ENCODE measurements at places on chromosomes 4 and X. TPM values are rescaled to one million over a fixed set of nuclear protein-coding genes. Genes with fewer than 3 reads are reported as not detected.

TRPC5OS gene
- total RNA-seq = not detected

TEX13C gene
- total RNA-seq = not detected

CT45A5 gene
- total RNA-seq = not detected

VGLL1 gene
- total RNA-seq = 2.5 TPM

KDR gene
- 20.3 TPM for total RNA-seq

BGN gene
- 9.7 TPM for total RNA-seq

FREM3 gene
- not detected for total RNA-seq

SYAP1 gene
- 26.2 TPM for total RNA-seq

DNA sequence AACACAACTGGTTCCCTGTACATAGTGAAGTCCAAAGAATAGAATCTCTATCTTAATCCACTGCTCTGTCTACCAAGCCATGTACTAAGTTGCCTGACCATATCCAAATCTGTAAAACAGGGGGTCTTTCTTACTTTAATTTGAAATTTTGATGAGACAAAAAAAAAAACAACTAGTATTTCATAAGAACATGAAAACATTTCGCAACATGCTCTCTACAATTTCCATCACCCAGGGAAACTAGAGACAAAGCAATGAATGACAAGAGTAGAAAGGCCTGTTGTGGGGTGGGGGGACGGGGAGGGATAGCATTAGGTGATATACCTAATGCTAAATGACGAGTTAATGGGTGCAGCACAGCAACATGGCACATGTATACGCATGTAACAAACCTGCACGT is 279.9 kb downstream of the PPP3CA start:
- H3K4me3 ChIP-seq = no peak overlapping the region
- DNase-seq = no peak
- no peak overlapping the region for H3K27ac ChIP-seq
- H3K27me3 ChIP-seq = no peaks in the 10 kb centered on the region
- H3K36me3 ChIP-seq = no peaks in the 10 kb centered on the region

DNA sequence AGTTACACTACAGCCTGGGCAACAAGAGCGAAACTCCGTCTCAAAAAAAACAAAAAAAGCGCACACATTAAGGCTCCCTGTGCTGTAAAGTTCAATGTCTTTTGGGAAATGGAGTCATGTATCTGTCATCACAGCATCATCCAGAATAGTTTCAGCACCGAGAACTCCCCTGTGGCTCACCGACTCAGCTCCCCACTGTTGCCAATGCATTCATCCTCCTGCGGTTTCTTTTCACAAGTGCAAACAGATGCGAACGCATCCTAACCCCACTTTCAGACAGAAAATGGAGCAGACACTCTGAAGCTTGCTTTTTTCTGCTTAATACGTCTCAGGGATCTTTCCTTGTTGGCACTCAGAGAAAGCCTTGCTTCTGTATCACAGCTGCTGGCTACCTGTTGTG is 13.8 kb upstream of the SH3TC1 start:
- H3K36me3 ChIP-seq = no peaks in the 10 kb centered on the region
- H3K4me1 ChIP-seq = peaks cover 5% of the 10 kb centered on the region
- no peak for DNase-seq
- no peaks in the 10 kb centered on the region for H3K27me3 ChIP-seq
- no peak overlapping the region for H3K27ac ChIP-seq

DNA sequence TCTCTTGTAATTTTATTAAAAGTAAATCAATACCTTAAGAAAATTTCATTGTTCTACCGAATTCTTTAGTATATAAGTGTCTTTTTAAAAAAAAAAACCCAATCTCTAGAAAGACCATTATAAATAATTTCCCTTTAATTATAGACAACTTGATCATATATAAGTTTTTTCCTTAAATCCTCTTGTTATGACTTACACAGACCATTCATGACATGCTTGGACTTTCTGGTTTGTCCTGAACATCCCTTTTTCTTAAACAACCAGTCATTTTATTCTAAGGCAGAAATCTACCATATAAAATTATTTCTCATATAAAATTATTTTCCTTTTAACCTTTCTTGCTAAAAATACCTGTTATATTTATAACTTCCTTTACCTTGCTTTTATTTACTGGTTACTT is 15.4 kb upstream of the FHDC1 start:
- DNase-seq = no peak
- no peaks in the 10 kb centered on the region for H3K4me1 ChIP-seq
- no peak overlapping the region for H3K4me3 ChIP-seq
- no peaks in the 10 kb centered on the region for H3K27me3 ChIP-seq
- no peaks in the 10 kb centered on the region for H3K36me3 ChIP-seq

GRCh38 chrX:154791467-154791866 is 13.8 kb downstream of the MPP1 start:
- peaks cover 7% of the 10 kb centered on the region for H3K27me3 ChIP-seq
- no peaks in the 10 kb centered on the region for H3K4me1 ChIP-seq
- no peak overlapping the region for H3K4me3 ChIP-seq

GRCh38 chr4:56142088-56142487 is 193.3 kb downstream of the CEP135 start:
- H3K27me3 ChIP-seq = no peaks in the 10 kb centered on the region
- H3K36me3 ChIP-seq = no peaks in the 10 kb centered on the region
- H3K4me1 ChIP-seq = no peaks in the 10 kb centered on the region
- H3K27ac ChIP-seq = no peak overlapping the region
- no peak overlapping the region for H3K4me3 ChIP-seq

DNA sequence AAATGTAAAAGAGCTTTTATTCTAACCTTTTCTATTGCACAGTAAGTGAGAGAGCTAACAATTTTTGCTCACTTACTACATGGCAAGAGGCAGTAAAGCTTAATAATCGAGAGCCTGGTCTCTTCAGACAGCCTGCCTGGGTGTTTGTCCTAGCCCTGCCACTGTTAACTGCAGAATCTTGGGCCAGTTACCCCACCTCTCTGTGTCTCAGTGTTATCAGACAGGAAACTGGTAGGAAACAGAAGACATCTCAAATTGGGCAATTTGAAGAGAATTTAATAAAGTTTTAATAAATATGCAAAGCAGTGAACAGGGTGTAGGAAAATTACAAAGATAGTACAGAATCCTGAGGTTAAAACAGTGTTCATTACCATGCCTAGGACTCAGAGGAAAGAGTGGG is 13.4 kb downstream of the STAP1 start:
- H3K27me3 ChIP-seq = no peaks in the 10 kb centered on the region
- H3K27ac ChIP-seq = no peak overlapping the region
- no peak for DNase-seq
- H3K4me1 ChIP-seq = no peaks in the 10 kb centered on the region
- H3K36me3 ChIP-seq = no peaks in the 10 kb centered on the region
- no peak overlapping the region for H3K4me3 ChIP-seq

DNA sequence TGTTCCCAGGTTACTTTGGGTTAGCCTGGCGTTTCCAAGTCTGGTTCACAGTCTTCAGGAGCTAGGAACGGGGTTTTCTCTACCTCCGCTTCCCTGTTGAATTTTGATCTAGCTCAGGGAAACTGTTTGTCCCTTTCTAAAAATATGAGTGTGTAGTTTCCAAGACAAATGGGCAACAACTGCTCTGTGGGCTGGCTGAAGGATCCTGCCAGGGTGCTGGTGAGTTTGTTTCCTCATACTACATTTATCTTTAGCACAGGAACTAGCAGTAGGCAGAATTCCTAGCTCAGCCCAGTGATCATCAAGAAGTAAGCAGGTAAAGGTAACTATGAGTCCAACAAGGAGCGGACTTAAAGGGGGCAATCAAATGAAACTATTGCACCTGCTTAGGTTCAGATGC is 13.3 kb upstream of the FAM47E start:
- no peak overlapping the region for H3K4me3 ChIP-seq
- no peak for DNase-seq
- no peaks in the 10 kb centered on the region for H3K27me3 ChIP-seq
- no peaks in the 10 kb centered on the region for H3K4me1 ChIP-seq
- no peaks in the 10 kb centered on the region for H3K36me3 ChIP-seq

- H3K4me3 ChIP-seq = no peak overlapping the region
- H3K36me3 ChIP-seq = no peaks in the 10 kb centered on the region
- H3K27me3 ChIP-seq = no peaks in the 10 kb centered on the region
Measured at GRCh38 chrX:46554942-46555341, 9.7 kb upstream of the ZNF674 start.

DNA sequence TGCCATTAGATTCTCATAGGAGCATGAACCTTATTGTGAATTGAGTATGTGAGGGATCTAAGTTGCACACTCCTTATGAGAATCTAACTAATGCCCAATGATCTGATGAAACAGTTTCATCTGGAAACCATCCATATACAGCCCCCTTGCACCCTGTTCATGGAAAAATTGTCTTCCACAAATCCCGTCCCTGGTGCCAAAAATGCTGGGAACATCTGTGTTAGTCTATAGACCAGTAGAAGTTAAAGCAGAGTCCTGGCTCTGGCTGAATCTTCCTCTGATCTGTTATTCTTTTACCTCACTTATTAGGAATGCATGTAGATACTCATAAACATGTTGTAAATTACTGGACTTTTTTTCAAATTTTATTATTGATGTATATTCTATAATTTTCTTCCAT is 29.2 kb downstream of the SULT1B1 start:
- H3K36me3 ChIP-seq = no peaks in the 10 kb centered on the region
- no peak overlapping the region for H3K4me3 ChIP-seq
- H3K4me1 ChIP-seq = no peaks in the 10 kb centered on the region
- no peaks in the 10 kb centered on the region for H3K27me3 ChIP-seq
- H3K27ac ChIP-seq = no peak overlapping the region
- DNase-seq = no peak

- no peaks in the 10 kb centered on the region for H3K27me3 ChIP-seq
- no peak for DNase-seq
- no peak overlapping the region for H3K4me3 ChIP-seq
- H3K4me1 ChIP-seq = no peaks in the 10 kb centered on the region
- H3K27ac ChIP-seq = peak overlapping the region; percentile 23
Measured at GRCh38 chr4:38132843-38133662, 172.9 kb downstream of the PTTG2 start.

DNA sequence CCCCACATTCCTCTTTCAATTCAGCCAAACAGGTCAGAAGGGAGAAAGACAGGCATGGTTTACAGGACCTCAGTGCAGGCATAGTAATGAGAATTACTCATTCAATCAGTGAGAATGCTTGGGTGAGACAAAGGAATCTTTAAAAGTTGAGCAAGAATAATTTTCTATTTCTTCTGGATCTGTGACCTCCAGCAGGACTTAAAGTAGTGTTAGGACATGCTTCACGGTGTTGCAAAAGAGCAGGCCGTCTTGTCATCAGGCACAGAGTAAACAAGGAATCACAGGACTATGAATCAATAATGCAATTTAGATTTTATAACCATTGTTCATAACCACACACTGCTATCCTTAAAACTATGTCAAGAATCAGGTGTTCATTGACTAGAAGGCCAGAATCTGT is 130.6 kb upstream of the GLRA2 start:
- H3K27me3 ChIP-seq = no peaks in the 10 kb centered on the region
- no peak overlapping the region for H3K27ac ChIP-seq
- H3K4me3 ChIP-seq = no peak overlapping the region
- H3K4me1 ChIP-seq = no peaks in the 10 kb centered on the region
- H3K36me3 ChIP-seq = no peaks in the 10 kb centered on the region
- DNase-seq = no peak

DNA sequence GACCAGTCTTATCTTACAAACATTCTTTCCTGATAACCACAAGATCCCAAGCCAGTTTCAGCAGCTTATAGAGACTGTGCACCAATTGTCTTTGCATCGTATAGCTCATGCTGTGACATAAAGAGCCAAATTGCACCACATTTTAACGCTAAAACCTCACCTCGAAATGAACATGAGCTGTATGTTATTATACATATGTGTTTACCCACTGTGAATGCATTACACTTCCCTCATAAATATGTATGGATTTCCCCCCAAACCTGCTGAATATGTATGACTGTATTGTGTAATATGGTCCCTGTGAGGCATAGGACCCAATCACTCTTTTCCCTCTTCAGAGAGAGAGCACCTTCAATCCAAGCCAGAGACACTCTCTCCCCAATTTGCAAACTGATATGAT is 692.4 kb downstream of the NLGN4X start:
- no peaks in the 10 kb centered on the region for H3K36me3 ChIP-seq
- H3K4me3 ChIP-seq = no peak overlapping the region
- H3K27ac ChIP-seq = no peak overlapping the region
- no peak for DNase-seq
- no peaks in the 10 kb centered on the region for H3K27me3 ChIP-seq
- H3K4me1 ChIP-seq = no peaks in the 10 kb centered on the region

DNA sequence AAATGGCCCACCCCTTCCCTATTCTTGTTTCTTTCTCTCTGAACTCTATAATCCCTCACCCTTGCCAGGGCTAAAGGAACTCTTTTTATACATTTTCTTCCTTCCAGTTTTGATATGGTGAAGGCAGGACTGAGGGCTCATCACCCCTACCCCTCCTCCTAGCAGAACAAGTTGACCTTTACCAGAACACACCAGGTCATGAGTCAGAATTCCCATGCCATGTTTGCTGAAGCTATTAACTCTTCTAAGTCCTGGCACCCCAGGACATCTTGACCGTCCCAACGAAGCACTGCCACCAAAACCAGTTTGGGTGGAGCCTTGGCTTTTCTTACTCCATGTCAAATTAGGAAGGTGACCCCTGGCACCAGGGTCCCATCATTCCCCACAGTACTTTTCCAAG is 57.5 kb upstream of the DYNLT3 start:
- no peak overlapping the region for H3K4me3 ChIP-seq
- no peaks in the 10 kb centered on the region for H3K4me1 ChIP-seq
- H3K27me3 ChIP-seq = no peaks in the 10 kb centered on the region
- DNase-seq = no peak
- H3K36me3 ChIP-seq = no peaks in the 10 kb centered on the region
- H3K27ac ChIP-seq = no peak overlapping the region

DNA sequence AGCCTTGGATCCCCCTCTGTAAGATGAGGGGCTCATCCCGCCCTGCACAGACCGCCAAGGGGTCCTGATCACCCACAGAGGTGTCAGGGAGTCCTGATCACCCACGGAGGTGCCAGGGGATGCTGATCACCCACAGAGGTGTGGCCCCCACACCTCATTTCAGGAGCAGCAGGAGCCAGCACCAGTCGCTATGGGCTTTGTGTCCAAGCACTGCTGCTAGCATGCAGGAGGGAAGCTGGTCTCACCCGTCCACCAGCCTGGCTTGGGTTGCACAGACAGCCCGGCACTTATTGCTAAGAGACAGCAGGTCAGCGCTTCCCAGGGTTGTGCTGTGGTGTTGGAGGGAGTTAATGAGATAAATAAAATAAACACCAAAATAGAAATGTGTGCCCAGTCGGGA is 88.5 kb downstream of the ADRA2C start:
- H3K4me3 ChIP-seq = no peak overlapping the region
- no peak for DNase-seq
- H3K36me3 ChIP-seq = no peaks in the 10 kb centered on the region
- H3K27me3 ChIP-seq = no peaks in the 10 kb centered on the region
- H3K4me1 ChIP-seq = no peaks in the 10 kb centered on the region
